Right renal pelvis (tissue), 4 donors: ENCODE measurements at places on chromosomes 5 and 9.
A peak's percentile ranks its signal among the peaks of the same experiment; 100 is the strongest.

- no peak for DNase-seq
Observed at GRCh38 chr5:57889558-57889957, 406.9 kb upstream of the ACTBL2 start.

GRCh38 chr9:132596200-132596599, 13.8 kb downstream of the BARHL1 start:
- no peak for DNase-seq

DNA sequence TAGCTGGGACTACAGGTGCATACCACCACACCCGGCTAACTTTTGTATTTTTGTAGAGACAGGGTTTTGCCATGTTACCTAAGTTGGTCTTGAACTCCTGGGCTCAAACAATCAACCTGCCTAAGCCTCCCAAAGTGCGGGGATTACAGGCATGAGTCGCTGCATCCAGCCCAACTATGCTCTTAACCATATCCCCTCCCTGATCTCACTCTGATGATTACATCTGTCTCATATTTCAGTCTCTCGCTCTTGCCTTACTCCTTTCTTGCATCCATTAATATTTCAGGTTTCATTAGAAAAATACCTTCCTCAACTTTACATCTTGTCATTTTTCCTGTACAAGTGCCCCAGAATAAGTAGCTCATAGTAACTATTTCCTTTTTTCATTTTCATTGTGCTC, 61.0 kb upstream of the BASP1 start:
- DNase-seq, result no peak

GRCh38 chr9:128503870-128504269, 649 bp upstream of the GLE1 start:
- DNase-seq, result no peak

GRCh38 chr9:115200711-115201505, 83.0 kb upstream of the TNC start:
- no peak for DNase-seq

DNA sequence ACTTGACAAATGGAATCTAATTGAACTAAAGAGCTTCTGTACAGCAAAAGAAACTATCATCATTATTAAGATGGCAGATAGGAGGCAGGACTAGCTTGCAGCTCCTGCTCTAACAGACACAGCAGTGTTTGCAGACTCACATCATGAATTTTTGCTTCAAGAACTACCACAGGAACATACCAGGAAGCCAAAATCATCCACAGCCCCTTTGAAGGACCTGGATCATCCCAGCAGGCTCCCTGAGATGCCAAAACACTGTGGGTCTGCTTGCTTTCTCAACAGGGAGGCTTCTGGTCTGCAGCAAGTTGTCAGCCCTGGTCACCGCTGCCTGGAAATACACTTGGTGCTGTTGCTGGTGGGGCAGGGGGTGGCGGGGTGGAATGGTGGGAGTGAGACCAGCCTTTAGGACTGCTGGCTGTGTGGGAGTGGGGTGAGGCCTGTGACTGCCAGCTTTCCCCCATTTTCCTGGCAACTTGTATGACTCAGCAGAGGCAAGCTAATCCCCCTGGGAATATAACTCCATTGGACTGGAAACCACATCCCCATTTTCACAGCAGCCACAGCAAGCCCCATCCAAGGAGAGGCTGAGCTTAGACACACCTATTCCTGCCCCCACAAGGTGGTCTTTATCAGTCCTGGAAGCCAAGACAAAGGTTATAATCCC, 533.8 kb upstream of the CYLC2 start:
- no peak for DNase-seq

GRCh38 chr9:37976714-37977477, 73.0 kb upstream of the SLC25A51 start:
- no peak for DNase-seq

GRCh38 chr9:78242041-78242440, 6.2 kb downstream of the CEP78 start:
- DNase-seq, result no peak

GRCh38 chr5:173055722-173055982, 500 bp upstream of the CREBRF start:
- no peak for DNase-seq

- DNase-seq, result no peak
Observed at GRCh38 chr5:176887252-176887849, 11.8 kb downstream of the HK3 start.

GRCh38 chr9:100933656-100934055, 94.9 kb upstream of the PLPPR1 start:
- no peak for DNase-seq

DNA sequence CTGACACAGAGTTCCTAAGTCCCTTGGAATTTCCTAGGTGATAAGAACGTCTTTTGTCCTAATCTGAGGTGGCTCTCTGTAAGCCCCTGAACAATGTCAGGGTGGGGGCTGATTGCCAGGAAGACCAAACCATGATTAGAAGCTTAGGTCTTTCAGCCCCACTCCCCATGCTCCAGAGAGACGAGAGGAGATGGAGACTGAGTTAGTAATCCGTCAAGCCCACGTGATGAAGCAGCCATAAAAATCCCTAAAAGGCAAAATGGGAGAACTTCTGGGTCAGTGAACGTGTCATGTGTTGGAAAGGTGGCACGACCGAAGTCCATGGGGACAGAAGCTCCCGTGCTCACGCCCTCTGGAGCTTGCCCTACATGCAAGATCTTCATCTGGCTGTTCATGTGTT, 85.6 kb downstream of the RAD23B start:
- DNase-seq, result no peak

- DNase-seq, result no peak
Observed at GRCh38 chr5:133343196-133343595, 269.1 kb downstream of the FSTL4 start.

GRCh38 chr5:3837506-3837905, 241.9 kb downstream of the IRX1 start:
- no peak for DNase-seq

GRCh38 chr5:151288180-151288579, 15.4 kb downstream of the SLC36A3 start:
- no peak for DNase-seq

DNA sequence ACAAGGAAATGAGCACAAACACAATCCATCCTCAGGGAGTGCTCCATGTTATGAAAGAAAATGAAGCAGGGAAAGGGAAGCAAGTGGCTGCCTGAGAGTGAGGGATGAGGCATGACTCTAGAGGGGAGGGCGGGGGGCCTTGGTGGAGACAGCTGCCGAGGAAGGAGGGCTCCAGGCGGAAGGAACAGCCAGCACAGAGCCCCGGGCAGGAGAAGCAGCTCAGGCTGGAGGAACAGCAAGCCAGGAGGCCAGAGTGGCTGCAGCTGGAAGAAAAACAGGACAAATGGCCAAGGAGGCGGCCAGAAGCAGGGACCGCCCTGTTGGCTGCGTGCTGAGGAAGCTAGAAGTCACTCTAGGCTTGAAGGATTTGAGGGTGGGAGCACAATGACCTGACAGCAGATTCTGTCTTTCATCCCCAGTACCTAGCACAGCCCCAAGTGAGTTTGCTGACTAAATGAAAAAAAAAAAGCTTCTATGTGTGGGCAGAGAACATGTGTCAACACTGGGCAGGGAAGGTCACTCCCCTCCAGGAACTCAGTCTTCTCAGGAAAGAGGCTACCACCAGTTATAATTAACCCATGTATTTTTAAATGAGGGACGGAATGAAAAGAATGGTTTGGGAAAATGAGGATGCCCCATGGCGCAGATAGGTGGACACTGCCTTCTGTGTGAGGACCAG, 142.8 kb downstream of the DCP2 start:
- DNase-seq, result no peak

DNA sequence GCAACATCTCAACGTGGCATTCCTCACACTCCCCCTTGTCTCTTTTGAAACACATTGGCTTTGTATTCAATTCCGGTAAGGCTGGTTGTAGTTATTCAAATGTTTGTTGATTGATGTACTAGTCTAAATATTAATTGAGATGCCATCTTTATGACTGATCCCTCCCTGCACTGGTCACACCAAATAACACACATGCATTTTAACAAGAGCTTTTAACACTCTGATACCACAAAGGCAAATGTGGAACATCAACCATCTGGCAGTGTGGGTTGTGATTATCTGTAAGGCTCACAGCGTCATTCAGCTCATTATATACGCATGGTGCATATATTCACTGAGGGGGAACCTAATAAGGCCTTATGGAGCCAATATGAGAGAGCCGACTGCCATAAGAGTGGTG, 305.0 kb downstream of the TENT4A start:
- no peak for DNase-seq

DNA sequence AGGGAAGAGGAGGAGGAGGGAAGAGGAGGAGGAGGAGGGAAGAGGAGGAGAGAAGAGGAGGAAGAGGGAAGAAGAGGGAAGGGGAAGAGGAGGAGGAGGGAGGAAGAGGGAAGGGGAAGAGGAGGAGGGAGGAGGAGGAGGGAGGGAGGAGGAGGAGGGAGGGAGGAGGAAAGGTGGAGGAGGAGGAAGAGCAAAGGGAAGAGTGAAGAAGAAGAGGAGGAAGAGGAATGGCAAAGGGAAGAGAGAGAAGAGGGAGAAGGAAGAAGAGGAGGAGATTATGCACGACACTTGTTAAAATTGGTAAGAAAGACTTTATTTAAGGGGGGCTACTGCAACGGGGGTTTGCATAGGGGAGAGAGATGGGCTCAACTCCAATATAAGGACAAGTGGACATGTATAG, 221.2 kb downstream of the SLIT3 start:
- DNase-seq, result no peak

DNA sequence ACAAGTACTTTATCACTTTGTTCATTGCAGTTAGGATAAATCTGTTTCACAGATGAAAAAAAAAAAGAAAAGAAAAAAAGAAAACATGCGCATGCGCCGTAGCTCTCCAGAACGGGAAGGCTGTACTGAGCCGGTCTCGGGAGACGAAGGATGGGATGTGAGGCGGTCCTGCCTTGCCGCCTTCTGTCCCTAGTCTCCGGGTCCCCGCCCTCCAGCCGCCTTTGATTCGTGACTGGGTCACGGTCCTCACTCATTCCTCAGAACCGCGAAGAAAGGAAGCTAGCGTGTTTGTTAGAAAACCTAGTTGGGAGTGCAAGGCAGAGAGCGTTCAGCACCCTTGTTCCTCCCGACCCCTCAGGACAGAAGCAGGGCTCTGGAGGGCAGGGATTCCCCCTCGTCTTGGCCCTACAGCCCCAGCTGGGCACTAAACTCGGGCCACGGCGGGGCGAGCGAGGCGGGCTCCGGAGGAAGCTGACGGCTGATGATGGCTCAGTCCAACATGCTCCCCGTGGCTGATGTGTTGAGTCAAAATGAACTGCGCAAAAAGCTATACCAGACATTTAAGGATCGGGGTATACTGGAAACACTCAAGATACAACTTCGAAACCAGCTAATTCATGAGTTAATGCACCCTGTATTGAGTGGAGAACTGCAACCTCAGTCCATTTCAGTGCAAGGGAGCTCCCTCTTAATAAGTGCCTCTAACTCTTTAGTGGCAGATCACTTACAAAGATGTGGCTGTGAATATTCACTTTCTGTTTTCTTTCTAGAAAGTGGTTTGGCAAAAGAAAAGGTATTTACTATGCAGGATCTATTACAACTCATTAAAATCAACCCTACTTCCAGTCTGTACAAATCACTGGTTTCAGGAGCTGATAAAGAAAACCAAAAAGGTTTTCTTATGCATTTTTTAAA, 40.0 kb downstream of the CPLANE1 start:
- DNase-seq, result peak; percentile 12

- no peak for DNase-seq
Observed at GRCh38 chr9:22740781-22741180, 294.2 kb downstream of the DMRTA1 start.

GRCh38 chr9:129554649-129555048, 66.3 kb downstream of the C9orf50 start:
- DNase-seq, result no peak

DNA sequence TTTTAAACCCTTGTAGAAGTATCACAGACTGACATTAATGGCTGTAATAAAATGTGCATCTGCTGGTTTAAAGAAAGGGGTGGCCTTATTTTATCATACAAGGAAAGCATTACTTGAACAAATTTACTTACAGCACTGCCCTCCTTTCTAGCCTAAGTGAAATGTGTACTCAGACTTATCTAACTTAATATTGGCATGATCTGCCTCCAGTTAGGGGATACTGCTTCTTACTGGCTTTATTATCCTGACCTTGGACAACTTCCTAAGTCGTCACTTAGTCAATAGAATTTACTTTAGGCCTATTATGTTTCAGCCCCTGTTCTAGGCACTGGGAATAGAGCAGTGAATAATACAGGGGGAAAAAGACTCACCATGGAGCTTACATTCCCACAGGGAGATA, 79.4 kb downstream of the TEK start:
- DNase-seq, result no peak

- DNase-seq, result no peak
Observed at GRCh38 chr5:146329697-146330096, 8.9 kb upstream of the POU4F3 start.

- DNase-seq, result no peak
Observed at GRCh38 chr9:72947984-72948465, 4.8 kb downstream of the ALDH1A1 start.

DNA sequence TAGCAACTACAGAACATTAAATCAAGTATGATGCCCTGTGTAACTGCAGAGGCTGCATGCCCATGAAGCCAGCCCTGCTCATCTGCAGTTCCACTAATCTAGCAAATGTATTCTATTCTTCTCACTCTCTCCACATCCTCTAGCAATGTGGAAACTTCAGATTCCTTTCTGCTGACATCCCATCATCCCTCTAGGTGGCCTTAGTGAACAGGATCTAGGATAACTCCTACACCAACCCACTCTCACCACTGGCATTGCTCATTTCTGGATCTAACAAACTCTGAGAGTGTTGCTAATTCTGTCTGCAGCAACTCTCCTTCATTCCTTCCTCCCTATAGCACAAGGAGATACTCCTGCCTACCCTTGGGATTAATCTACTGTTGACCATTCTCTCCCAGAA, 80.8 kb downstream of the FAM81B start:
- no peak for DNase-seq

GRCh38 chr5:151591144-151591819, at the start of gene FAT2:
Gene FAT2 (minus strand): TSS chr5:151591331. CDS start chr5:151568931, 22,400 bp downstream.
- no peak for DNase-seq

DNA sequence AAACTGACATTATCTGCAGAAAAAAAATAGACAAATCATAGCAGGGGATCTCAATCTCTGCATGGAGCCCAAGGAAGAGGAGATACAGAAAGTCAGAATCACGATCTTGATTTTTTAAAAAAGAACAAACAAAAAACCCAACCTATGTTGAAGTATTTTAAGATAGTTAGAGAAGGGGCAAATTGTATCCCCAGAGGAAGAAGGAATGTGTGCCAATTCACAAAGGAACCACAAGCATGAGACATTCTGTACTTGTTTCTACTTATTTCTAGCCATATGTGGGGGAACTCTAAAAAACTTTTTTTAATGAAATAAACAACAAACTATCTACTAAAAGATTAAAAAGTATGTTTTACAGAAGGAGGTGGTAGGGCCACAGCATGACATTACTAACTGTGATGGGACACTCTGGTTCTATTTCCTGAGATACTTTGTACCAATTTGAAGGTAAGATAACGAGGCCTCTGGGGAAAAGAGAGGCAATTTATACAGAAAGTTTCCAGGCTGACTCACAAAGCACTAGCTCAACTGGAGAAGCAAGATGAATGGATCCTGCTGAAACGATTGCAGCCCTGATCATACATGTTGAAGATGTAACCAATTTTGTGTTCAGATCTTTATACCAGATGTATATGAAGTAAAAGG, 22.5 kb downstream of the RANBP3L start:
- DNase-seq, result no peak
